Vagina (tissue), 2 donors: ENCODE measurements at places on chromosomes 4 and X.
A peak's percentile ranks its signal among the peaks of the same experiment; 100 is the strongest.

DNA sequence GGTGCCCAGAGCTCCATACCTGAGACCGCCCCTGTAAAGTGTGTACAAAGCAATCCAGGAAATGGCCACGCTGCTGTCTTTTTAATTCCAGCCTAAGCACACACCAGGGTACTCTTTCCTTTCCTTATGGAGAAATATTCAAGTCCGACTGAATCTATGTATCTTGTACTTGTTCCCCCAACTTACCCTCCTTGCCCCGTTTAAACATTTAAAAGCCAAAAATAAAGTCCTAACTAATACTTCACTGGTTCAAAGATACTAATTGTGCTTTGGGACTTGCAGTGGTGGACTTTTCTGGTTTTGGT, 731 bp upstream of the AMMECR1 start:
- DNase-seq, result no peak

DNA sequence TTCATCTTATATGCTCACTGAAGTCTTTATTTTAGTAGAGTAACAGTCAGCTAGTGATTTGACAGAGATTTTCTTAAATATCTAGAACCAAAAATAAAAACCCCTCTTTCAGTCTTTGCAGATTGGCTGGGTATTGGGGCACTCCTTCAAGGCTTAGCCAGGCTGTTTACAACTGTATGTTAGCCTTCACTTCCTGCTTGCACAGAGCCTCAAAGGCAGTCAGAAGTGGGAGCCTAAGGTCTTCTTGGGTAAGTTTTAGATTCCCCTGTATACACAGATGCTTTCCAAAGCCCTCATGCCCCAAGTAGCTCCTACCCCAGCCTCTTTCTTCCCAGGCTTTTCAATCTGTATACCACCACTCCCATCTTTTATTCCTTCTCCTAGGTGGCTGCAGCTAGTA, 136.1 kb upstream of the STIM2 start:
- DNase-seq, result no peak

GRCh38 chr4:81257021-81257420, 42.0 kb upstream of the PRKG2 start:
- DNase-seq, result no peak

DNA sequence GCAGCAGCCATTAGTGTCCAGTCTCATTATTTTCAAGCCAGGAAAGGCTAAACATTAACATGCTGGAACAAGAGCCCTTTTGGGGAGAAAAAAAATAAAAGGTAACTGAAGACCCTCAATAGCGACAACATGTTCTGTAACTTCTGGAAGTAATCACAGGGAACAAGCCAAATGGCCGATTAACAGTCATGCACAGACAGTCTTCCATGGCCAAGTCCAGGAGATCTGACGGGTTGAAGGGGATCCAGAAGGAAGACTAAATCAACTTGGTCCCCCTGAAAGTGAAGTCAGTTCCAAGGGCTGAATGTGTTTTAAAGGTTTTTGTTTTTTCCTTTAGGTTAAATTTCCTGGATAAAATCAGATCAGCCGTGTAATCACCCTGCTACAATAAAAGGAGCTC, 52.5 kb downstream of the LNX1 start:
- DNase-seq, result no peak

- DNase-seq, result no peak
Measured at GRCh38 chr4:48191758-48192157, 57.7 kb upstream of the TXK start.

- peak; percentile 75 for DNase-seq
Measured at GRCh38 chr4:8727546-8728510, 135.3 kb downstream of the CPZ start.

DNA sequence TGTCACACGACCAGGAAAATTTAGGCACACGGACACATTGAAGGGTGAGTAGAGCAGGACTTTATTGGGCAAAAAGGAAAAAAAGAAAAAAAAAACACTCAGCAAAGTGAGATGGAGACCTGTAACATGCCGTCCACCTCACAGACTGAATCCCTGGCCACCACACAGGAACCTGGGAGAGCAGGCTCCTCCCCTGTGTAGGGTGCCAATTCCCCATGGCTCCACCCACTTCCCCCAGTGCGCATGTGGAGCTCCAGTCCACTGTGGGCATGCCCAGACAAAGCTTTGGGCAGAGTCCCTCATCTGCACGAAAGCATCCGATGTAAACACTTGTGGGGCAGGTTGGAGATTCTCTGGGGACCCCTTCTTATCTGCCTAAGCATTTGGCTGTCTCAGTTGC, 23.6 kb upstream of the CBR4 start:
- DNase-seq, result no peak

DNA sequence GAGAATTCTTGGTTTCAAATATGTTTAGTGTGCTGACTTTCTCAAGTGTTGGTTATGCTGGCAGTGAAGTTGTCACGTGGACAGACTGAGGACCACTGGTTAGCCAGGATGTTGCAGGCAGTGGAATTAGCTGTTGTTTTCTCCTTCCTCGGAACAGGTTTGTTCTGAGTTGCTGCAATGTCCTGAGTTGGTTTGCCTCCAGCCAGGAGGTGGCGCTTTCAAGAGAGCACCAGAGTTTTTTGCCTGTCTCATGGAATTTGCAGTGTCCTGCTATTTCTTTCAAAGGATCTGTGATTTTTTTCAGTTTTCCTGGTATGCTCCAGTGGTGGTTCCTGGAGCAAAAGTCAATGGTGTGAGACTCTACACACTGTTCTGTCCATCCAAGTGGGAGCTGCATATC, 158.1 kb upstream of the CXorf66 start:
- no peak for DNase-seq

DNA sequence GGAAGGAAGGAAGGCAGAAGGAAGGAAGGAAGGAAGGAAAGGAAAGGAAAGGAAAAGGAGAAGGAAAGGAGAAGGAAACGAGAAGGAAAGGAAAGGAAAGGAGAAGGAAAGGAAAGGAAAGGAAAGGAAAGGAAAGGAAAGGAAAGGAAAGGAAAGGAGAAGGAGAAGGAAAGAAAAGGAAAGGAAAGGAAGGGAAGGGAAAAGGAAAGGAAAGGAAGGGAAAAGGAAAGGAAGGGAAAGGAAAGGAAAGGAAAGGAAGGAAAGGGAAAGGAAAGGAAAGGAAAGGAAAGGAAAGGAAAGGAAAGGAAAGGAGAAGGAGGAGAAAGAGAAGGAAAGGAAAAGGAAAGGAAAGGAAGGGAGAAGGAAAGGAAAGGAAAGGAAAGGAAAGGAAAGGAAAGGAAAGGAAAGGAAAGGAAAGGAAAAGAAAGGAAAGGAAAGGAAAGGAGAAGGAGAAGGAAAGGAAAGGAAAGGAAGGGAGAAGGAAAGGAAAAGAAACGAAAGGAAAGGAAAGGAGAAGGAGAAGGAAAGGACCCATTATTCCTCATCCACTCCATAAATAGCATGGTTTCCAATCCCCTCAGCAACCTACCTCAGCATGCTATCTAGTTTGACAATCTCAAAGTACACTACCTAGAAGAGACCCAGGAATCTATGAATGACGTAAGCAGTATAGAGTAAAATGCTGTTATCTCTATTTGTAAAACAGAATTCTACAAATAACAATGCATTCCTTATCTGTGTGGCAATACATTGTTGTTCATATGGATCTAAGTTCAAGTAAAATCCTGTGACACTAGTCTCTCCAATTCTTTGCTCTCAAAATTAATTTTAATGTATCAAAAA, 209.7 kb downstream of the LRBA start:
- DNase-seq, result no peak

DNA sequence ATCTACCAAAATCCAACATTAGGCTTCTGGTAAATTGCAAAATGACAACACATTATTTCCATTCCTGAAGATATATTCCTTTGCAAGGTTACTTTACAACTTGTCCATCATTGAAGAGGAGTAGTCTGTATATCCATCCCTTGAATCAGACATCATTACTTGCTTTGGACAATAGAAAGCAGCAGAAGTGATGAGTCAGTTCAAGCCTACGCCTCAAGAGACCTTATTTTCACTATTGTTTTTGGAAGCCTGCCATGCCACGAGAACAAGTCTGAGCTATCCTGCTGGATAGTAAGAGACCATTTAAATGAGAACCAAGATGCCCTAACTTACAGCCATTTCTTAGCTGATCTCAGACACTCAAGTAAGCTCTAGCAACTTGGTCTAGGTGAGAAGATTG, 246.0 kb upstream of the HHIP start:
- no peak for DNase-seq

GRCh38 chr4:19514276-19515070, 737.2 kb upstream of the SLIT2 start:
- no peak for DNase-seq

GRCh38 chr4:121198251-121198650, 34.1 kb upstream of the TNIP3 start:
- no peak for DNase-seq

- DNase-seq, result no peak
Measured at GRCh38 chrX:57900975-57901374, 9.3 kb downstream of the ZXDA start.

DNA sequence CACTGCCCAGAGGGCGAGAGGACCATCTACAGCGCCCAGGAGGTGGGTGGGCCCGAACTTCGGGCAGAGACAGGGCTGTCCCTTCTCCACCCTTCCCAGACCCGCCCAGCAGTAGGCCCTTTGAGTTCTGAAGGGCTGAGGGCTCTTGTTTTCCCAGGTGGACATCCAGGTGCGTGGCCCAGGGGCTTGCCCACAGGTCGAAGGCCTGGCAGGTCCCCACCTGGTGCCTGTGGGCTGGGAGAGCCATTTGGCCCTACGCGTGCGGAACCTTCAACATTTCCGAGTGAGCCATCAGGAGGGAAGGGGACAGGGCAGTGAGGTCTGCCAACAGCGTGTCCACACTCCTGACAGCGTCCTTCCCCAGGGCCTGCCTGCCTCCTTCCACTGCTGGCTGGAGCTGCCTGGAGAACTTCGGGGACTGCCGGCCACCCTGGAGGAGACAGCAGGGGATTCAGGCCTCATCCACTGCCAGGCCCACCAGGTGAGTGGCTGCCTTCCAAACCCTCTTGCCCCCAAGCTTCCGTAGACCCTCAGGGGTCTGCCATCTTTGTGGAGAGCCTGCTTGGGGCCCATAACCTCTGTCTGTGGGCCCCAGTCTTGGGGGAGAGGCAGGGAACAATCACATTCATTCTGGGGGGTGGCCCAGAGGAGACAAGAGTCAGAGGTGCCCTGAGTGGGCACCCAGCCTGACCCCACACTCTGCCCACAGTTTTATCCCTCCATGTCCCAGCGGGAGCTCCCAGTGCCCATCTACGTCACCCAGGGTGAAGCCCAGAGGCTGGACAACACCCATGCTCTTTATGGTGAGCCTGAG, 6.8 kb downstream of the PLXNB3 start:
- DNase-seq, result no peak

GRCh38 chr4:17385403-17385802, 126.5 kb downstream of the QDPR start:
- DNase-seq, result no peak

DNA sequence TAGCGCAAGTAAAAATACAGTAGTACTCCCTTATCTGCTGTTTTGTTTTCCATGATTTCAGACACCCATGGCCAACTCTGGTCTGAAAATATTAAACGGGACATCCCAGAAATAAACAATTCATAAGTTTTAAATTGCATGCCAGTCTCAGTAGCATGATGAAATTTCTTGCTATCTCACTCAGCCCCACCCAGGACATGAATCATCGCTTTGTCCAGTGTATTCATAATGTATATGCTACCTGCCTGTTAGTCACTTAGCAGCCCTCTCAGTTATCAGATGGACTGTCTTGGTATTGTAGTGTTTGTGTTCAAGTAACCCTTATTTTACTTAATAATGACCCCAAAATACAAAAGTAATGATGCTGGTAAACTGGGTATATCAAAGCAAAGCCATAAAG, 158.2 kb upstream of the DDIT4L start:
- DNase-seq, result no peak

- DNase-seq, result no peak
Measured at GRCh38 chrX:139186991-139187390, 343.5 kb upstream of the F9 start.

DNA sequence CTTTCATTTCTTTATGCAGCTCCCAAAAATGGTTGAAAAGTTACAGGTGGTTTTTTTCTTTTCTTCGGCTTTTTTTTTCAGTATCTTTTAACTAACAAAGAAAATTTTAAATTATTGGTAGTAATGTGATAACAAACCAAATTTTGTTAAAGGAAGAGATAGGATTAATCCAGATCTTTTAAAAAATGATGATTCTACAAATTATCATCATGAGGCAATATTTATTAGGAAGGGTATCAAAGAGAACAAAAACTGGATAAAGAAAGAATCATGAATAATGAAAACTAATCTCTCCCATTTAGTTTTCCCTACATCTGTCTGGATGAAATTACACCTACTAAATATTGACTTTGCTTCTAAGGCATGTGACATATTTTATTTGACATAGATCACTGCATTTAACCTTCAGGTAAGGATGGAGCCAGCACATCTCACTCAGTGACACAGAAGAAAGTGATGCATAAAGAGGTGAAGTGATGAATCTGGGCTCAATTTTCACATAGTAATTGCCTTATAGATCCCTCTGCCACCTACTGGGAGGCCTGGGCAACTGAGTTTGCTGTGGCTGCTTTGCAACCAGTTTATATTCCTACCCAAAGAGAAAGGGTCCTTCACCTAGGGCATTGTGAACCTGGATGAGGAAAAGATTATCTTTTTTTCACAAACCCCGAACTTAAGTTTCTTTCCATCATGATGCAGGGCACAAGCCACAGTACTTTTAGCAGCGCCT, 155.6 kb downstream of the HNRNPD start:
- no peak for DNase-seq

DNA sequence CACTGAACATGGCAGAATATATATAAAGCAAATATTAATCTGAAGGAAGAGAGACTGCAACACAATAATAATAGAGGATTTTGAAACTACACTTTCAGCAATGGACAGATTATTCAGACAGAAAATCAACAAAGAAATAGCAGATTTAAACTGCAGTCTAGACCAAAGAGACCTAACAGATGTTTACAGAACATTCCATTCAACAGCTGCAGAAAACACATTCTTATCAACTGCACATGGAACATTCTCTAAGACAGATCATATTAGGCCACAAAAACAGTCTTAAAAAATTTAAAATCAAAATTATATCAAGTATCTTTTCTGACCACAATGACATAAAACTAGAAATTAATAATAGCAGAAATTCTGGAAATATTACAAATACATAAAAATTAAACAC, 27.1 kb downstream of the CENPE start:
- DNase-seq, result no peak

DNA sequence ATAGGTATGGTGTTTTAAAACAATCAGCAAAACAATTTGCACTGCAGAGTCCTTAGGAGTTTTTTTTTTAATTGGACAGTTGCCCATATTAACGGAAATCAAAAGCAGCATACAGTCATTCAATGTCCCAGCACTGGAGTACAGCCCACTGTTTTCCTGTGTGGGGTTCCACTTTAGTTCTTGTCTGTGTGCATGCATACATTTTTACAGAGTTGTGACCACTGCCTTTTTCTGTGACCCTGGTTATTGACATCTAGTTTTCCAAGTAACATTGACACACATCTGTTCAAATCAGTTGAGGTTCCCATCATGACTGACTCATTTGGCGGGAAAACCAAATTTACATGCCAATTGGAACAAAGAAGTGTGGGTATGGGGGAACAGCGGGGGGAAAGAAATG, 83.3 kb downstream of the HPRT1 start:
- DNase-seq, result no peak

DNA sequence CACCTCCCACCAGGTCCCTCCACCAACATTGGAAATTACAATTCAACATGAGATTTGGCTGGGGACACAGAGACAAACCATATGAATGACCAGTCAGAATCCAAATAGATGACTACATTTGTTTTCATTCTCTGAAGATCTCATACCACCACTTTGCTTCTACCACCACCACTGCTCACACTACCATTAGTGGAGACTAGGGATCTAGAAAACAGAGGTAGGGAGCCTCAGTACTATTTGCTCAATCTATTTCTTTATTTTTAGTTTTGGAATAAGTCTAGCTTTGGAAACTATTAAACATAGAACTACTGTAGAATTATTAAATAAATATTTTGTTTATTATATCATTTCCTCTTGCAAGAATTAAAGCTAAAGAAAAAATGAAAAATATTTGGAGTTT, 727.9 kb downstream of the CCSER1 start:
- no peak for DNase-seq
